ENCODE measurements at places on chromosomes 5 and 9.

DNA sequence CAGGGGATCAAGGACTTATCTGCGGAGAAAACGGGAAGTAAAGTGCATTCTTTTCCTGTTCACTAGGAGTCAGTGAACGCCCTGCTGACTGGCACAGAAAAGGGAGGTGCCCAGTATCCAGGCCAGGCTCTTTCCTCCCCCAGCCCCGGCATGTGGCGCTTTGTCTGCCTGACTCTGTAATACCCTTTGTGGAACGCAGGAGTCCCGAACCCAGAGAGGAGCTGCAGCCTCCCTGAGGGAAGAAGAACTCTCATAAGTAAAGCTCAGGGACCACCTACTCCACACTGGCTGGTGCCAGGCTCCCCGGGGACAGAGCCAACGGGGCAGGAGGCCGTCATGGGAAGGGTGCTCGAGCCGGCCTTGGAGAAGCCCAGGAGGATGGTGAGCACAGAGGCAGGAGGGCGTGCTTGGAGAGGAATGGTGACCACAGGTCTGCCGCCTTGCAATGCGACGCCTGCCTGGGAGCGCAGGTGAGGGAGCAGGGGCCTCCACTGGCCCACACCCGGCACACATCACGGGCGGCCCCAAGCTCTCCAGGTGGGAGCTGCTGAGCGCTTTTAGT lies 31.5 kb downstream of the VAV2 start:
- no peak for DNase-seq

GRCh38 chr5:36679221-36679989 lies 73.0 kb downstream of the SLC1A3 start:
- DNase-seq, result no peak

- no peak for DNase-seq
These were observed 268.2 kb upstream of the RFX3 start for GRCh38 chr9:3793971-3794383.

GRCh38 chr9:126424511-126424910 lies 97.9 kb downstream of the MVB12B start:
- DNase-seq, result no peak

DNA sequence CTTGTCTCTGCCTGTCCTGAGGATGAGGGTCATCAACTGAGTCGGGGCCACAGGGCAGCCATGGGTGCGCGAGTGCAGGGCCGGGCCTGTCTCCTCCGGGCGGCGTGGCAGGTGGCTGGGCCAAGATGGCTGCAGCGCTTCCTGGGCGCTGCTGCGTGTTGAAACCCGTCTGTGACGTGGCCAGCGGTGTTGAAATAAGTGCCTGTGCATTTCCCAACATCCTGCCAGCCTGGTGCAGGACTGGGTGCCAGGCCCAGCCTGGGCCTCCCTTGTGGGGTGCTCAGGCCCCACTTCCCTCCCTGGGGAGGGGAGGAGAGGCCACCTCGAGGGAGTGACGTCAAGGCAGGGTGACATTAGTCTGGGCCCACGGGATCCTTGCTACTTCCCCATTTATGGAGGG lies 45.5 kb downstream of the RXRA start:
- DNase-seq, result no peak

DNA sequence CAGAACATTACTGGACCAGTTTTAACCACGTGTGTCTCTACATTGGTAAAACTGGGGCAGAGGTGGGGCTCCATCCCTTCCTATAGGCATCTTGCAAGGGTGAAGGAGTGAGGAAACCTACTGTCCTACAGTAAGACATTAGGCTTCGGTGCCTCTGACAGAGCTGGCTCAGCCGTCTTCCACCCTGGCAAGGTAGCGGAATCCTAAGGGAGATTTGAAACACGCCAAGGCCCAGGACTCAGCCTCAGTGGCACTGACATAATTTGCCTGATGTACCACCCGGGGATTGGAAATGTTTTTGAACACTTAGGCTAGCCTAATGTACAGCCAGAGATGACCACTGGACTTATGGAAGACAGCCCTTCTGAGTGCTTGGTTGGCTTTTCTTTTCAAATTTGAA lies 329.7 kb upstream of the IRX1 start:
- no peak for DNase-seq

- DNase-seq, result no peak
These were observed 25.2 kb downstream of the GLRX start for GRCh38 chr5:95797301-95797700.

DNA sequence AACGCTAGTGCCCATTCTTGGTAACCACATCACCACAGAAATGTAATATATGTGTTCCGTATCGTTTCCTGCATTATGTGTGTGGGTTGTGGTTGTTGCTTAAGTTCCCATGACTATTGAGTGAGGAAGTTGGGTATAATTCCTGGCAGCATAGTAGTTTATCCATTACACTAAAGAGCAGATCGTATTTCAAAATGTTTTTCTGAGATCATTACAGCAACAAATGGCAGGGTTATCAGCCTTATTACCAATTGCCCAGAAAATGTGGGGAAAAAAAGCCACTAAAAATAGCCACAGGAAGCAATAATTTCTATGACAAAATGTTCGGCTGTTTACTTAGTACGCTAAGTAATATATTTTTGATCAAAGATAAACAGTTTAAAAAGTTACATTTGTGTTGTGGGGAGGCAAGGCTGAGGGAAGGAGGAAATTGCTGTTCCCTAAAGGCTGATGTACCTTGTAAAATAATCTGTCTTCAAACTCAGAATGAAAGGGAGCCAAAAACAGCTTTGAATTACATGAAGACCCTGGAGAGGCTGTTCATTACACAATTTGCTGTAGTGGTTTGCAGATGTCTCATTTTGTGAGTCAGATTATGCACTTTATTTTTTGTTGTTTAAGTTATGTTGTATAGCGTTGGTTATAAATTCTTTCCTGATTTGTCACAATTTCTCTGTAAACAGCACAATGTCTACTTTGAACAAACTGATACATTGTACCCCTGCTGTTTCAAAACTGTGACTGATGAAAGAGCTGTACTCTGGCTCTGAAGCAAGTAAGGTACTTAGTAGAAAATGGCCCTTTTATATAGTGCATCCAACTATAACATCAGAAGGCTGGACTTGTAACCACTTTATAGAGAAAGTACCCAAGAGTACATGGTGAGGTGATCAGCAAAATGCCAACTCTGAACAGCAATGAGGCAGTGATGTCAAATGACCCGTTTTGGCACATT lies 1028.5 kb downstream of the NR2F1-AS1 start:
- no peak for DNase-seq

GRCh38 chr9:137370865-137371520 lies 52.0 kb downstream of the EXD3 start:
- no peak for DNase-seq

- no peak for DNase-seq
These were observed 5.2 kb upstream of the SPINK4 start for GRCh38 chr9:33234511-33235467.

GRCh38 chr5:53399926-53400697 lies 80.3 kb upstream of the FST start:
- DNase-seq, result no peak

GRCh38 chr9:5278486-5278885 lies 26.0 kb downstream of the RLN2 start:
- DNase-seq, result no peak

DNA sequence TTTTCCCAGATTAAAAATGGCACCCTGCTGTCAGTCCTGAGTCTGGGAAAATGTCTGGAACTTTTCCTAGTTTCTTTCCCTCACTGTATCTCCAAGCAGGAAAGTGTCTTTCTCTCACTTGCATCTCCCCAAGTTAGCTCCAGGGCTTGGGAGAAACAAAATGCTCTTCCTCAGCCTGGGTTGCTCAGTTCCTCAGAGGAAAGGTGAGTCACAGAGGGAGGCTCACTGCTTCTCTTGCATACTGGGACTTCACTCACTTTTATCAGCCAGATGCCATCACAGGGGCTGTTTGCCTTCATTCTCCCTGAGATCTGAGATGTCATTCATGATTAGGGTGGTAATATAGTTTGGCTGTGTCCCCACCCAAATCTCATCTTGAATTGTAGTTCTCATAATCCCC lies 519.9 kb downstream of the SEMA5A start:
- no peak for DNase-seq

- no peak for DNase-seq
These were observed 67.2 kb upstream of the CD180 start for GRCh38 chr5:67263656-67264408.

DNA sequence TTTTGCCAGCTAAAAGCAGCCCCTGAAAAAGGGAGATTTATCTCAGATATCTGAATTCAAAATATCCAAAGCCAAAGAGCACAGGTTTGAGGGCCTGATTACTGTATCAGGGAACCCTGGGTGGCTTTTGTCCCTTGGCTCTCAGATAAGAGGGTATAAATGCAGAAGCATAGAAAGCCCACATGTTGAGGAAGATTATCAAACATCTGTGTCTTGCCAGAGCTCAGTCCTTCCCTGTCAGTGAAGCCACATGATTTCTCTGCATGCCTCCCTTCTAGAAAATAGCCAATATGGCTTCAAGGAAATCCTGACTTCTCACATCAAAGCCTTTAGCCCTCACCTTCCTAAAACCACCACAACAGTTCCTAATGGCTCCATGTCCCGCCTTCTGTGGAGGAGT lies 408.0 kb upstream of the DMAC1 start:
- DNase-seq, result no peak

- DNase-seq, result no peak
These were observed 603.7 kb downstream of the RAB3C start for GRCh38 chr5:59186623-59187022.

DNA sequence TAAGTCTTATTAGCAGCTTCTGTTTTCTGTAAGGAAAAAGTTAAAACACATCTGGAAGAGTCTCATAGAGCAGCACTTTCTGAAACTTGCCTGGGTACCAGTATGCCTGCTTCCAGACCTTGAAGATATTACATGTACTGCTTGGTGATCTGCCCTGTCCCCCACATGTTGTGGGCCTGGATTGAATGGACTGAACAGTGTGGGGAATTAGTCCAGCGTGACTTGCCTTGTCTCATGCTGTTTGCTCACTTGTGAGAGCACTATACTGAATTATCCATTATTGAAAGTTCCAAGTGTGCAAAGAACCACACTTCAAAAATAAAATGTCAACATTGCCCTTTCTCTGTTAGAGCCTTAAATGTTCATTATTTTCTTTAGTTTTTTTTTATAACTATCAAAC lies 8.9 kb downstream of the CTNNA1 start:
- DNase-seq, result no peak

- no peak for DNase-seq
These were observed 175.5 kb downstream of the MUSK start for GRCh38 chr9:110844121-110844520.

- no peak for DNase-seq
These were observed 83.0 kb downstream of the ELAVL2 start for GRCh38 chr9:23743036-23743435.

DNA sequence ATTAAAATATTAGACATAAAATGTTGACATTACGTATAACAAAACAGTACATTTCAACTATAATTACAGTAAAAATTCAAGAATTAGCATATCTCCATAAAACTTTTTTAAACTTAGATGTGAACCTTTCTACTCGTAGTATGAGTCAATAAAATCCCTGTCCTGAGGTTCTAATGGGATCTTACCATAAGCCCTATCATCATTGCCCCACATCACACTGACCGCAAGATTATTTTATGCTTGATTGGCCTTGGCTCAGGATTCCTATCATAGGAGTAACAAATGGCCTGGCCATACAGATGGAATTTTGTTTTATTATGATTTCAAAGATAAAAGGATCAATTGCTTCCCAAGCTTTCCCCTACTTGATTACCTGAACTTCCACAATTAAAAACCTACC lies 238.3 kb downstream of the MEF2C start:
- DNase-seq, result no peak

DNA sequence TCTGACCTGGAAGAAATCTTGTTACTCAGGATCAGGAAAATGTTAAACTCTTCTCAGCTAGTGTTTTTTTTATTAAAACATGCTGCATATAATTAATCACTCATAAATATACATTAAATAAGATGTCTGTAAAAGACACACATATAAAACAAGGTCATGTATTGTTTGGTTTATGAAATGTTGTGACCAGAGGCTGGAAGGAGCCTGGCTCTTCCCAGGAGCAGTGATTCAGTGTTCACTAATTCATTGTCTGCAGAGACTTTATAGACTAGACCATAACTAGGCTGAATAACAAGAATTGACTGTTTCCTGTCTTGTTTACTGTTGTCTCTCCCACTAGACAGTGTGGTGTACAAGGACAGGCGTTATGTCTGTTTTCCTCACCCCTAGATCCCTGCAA lies 49.1 kb upstream of the ANKRD55 start:
- DNase-seq, result no peak

- DNase-seq, result no peak
These were observed 27.2 kb upstream of the MED10 start for GRCh38 chr5:6405591-6405990.

GRCh38 chr5:138645778-138646575 lies 70.8 kb upstream of the HSPA9 start:
- no peak for DNase-seq

DNA sequence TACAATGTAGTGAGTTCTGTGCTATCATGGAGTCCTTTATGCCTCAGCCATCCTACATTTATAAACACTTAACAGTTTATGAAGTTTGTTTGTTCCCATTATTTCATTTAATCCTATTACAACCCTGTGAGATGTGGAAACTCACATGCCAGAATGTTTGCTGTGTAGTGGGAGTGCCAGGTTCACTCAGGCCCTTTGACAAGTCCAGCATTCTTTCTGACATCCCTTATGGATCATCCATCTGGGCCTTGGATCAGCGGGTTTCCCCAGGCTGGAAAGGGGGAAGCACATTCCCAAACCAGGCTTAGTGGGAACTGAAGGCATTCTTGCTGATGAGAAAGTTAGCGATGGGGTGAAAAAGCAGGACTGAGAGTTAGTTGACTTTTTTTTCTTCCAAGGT lies 128.1 kb upstream of the OTULINL start:
- no peak for DNase-seq

GRCh38 chr5:151159649-151160373 lies 2.2 kb upstream of the ANXA6 start:
- no peak for DNase-seq

DNA sequence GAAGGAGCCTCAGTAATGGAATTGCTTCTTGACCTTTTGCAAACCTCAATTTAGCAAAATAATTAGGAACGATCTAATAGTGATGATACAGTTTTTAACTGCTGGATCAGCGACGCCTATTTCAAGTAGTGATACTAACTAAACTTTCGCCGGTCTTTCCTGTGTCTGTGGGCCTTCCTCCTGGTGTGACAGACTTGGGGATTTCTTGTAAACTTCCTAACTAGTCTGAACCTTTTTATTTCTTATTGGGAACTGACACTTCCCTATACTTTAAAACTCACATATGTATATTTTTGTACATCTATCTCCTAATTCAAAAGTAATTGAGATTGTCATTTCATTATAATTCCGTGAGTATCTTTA lies 15.2 kb downstream of the ITGA1 start:
- no peak for DNase-seq

- DNase-seq, result no peak
These were observed 257.7 kb downstream of the IRX1 start for GRCh38 chr5:3853362-3853761.

DNA sequence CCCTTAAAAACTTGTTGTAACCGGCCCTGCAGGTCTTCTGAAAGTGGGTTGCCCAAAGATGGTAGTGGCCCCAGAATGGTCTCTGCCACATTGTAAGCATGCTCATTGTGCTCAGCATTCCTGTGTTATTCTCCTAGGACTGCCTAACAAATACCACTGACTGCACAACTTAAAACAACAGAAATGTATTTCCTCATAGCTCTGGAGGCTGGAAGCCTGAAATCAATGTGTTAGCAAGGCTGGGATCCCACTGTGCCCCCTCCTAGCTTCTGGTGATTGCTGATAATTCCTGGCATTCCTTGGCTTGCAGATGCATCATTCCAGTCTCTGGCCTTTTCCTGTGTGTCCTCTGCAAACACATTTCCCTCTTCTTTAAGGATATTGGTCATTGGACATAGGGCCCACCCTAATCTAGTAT lies 3.4 kb upstream of the GCNT4 start:
- DNase-seq, result no peak

- DNase-seq, result peak; percentile 87
These were observed 70.2 kb downstream of the SEMA4D start for GRCh38 chr9:89427621-89428221.

Measured in stimulated activated CD4-positive, alpha-beta T cell treated with anti-CD3 and anti-CD28 coated beads, Interleukin-4, amount 100 ng/mL, for 24 hours (primary cell).